ENCODE measurements at places on chromosomes 16 and 17. TPM values are rescaled to one million over a fixed set of nuclear protein-coding genes. Genes with fewer than 3 reads are reported as not detected.

Gene USP7
- total RNA-seq: 139 TPM

Gene IL32
- total RNA-seq: 5.5 TPM

Gene C16orf86
- 1.8 TPM for total RNA-seq

- H3K4me1 ChIP-seq: no peaks in the 10 kb centered on the region
- no peak overlapping the region for H3K4me3 ChIP-seq
- H3K27ac ChIP-seq: no peak overlapping the region
Observed at GRCh38 chr16:81231014-81231413, 7.5 kb upstream of the BCO1 start.

GRCh38 chr16:27779641-27780164 lies 229.8 kb downstream of the KATNIP start:
- H3K36me3 ChIP-seq: peaks cover 1% of the 10 kb centered on the region
- H3K27ac ChIP-seq: peak overlapping the region; percentile 74
- H3K27me3 ChIP-seq: no peaks in the 10 kb centered on the region
- peak overlapping the region; percentile 20 for H3K4me3 ChIP-seq
- peak; percentile 76 for DNase-seq

DNA sequence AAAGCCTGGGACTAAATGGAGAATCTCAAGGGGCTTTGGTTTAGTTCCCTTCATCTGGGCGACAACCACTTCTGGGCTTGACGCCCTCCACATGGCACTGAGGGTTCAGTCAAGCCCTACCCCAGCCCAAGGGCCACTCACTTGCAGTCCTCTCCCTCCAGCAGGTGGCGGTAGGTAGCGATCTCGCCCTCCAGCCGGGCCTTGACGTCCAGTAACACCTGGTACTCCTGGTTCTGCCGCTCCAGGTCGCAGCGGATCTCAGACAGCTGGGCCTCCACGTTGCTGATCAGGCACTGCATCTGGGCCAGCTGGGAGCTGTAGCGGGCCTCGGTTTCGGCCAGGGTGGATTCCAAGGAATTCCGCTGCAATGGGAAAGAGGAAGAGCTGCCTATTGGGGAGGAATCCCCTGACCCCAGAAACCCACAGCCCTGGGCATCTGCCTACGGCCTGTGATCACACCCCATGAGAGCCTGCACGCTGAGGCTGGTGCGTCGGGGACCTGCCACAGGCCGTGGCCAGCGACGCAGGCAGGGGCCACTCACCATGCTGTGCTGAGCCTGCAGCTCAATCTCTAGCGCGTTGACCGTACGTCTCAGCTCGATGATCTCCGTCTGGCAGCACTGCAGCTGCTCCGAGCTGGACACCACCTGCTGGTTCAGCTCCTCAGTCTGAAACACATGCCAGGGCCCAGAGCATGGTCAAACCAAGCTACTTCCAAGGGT lies 2.7 kb downstream of the KRT36 start:
- H3K36me3 ChIP-seq: no peaks in the 10 kb centered on the region
- no peaks in the 10 kb centered on the region for H3K27me3 ChIP-seq
- peaks cover 11% of the 10 kb centered on the region for H3K4me1 ChIP-seq
- H3K4me3 ChIP-seq: no peak overlapping the region
